ENCODE measurements at places on chromosomes 4 and X.

GRCh38 chr4:109079201-109079600 is 223.3 kb downstream of the COL25A1 start:
- DNase-seq: no peak

DNA sequence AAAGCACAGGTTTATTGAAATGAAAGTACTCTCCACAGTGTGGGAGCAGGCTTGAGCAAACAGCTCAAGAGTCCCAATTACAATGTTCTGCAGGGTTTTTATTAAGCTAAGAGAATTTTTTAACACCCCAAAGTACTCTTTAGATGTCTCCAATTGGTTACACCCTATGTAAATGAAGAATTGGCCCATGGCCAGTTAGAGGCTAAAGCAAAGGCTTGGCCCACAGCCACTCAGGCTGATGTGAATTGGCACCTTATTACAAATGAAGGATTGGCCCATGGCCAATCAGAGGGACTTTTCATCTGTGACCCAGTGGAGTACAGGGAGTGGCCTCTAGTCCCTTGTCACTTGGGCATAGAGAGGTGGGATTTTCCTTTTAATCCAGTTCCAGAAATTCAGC is 30.1 kb upstream of the IQCM start:
- no peak for DNase-seq

DNA sequence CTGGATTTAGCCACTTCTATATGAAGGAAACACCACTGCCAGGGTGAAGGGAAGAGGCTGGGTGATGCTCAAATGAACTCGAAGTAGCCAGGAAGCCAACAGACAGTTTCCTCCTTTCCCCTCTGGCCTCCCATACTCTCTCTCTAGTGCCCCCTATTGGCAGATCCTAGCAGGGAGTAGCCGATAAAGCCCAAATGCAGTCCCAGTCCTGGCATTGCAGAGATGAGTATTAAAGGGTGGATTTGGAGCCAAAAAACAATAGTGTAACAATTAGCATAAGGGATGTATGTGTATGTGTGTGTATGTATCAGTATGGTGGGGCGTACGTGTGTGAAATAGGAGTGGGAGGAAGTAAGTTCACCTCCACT is 213.8 kb upstream of the LDB2 start:
- DNase-seq: no peak

DNA sequence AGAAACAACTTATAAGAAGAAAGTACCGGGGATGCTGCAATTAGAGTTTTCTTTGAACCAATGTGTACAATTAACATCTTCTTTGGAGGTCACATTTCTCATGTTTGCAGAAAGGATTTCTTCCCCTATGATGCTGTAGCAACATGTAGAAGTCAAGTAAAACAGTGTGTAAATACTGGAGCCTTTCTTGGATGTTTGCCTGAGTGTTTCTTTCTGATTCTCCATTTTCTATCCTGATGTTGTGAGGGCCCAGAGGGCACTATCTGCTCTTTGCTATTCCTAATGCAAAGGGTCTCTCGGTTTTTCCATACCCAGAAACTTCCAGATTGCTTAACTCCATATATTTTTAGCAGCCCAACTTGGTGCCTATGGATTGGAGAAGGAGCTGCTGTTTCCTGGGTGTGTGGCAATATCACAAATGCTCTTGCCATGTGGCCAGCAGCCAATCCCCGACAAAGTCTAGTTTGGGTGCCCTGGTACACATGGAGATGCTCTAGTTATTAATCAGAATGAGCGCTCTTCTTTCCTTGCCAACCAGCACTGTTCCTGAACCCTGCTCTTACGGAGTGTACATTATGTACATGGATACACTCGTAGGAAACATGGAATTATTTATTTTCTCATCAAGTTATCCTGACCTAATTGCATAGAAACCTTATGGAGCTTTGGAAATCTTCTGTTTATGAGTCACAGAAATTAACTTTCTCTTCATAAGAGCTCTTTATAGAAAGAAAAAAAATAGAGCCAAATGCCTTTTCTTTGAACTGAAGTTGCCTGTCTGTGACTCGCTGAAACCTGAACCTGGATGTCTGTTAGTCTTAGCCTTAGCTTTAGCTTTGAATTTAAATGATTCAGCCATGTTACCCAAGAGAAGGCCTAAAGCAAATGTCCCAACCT is 67.0 kb upstream of the GPC4 start:
- DNase-seq: no peak

DNA sequence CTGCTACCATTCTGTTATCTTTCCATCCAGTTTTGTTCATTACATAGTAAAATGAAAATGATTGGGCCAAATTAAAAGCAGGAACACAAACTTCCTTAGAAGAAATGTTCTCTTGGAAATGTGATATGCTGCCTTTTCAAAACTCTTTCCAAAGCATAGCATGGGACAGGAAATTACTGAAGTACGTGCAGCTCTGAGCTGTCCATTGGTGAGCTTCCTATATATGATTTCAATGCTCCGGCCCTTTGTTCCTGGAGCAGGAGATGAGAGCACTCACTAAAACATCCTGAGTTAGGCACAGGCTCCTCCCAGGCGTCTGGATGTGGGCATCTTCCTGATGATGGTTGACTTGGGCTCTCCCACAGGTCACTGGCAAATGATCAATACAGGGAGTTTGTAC is 33.0 kb upstream of the ANXA3 start:
- no peak for DNase-seq

DNA sequence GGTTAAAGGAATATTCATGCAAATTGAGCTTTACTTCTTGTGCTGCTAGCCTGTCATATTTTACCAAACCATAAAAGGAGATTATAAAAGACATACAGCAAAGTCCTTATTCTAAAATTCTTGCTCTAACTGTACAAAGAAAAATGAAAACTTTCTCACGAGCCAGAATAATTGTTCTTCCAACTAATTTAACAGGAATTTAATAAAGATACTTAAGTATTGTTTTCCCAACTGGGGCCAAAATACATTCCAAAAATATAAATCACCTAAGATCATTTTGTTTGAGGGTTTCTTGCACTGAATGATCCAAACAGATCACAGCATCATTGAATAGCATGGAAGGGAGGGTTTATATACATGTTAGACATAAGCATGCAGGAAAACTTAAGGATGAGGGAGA is 127.1 kb upstream of the PCDH18 start:
- DNase-seq: no peak

DNA sequence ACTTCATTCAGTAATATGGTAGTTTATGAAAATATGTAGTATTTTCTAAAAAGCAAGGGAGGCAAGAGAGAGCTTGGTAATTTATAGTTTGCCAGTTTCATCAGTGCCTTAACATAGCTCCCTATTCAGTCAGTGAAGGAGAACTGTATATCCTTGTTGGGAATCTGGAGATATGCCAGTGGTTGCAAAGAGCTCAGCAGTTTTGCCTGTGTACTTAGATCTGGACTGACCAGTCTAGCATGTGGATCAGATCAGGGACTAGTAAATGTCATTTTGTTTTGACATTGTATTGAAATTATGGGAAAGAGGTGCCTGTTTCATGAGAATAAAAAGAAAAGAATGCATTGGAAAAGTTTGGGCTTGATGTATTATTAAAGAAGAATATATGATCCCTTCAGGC is 88.6 kb downstream of the ZIC3 start:
- no peak for DNase-seq

DNA sequence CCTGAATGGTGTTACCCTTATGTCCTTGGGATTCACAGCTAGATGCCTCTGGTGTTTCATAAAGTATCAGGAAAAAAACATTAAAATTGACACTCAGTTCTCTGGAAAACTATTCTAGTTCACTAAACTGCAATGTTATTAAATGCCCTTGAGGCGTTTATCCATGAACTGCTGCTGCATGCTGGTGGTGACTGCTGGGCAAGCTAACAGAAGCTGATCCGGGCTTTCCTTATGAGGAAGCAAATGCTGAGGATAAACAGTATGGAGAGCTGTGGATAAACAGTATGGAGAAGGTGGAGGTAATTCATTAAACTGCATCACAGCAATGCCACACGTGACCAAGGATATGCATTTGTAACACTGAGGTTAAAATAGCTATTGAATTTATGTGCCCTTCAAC is 227.0 kb downstream of the NR3C2 start:
- no peak for DNase-seq

DNA sequence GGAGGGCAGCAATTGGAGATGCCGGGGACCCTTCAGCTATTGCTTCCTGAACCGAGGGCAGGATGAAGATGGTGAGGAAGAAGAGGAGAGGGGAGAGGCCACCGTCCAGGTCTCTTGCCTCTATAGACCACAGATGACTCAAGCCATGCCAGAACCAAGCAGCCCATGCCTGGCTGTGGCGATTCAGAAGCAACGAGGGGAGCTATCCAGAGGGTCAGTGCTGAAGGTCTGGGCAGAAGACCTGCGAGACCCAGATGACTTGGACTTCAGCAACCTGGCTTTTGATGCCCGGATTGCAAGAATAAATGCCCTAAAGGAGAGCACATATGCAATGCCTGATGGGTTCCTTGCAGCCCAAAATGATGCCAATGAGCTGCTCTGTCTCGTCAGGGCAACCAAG is 70.2 kb upstream of the PRPS2 start:
- no peak for DNase-seq

- no peak for DNase-seq
These were observed 173.9 kb downstream of the GRIA3 start for GRCh38 chrX:123357941-123358340.

DNA sequence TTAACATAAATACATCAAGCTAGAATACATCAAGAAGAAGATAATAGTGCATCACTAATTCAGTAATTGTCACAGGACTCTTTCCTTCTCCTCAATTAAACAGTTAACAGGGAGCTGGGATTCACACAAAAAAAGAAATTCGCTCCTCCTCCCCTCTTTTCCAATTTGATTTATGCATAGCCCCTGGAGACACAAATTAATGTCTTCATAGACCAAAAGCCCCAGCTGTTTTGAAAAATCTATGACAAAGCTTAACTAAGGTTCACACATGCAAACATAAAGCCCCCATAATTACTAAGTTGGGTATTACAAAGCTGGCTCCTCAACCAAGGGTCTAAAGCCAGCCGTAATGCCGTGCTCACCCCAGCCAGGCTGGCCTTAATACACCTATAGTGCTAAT is 61.2 kb downstream of the ENOX2 start:
- DNase-seq: no peak

- no peak for DNase-seq
These were observed 61.6 kb upstream of the TEX13A start for GRCh38 chrX:105282077-105282476.

GRCh38 chr4:95715830-95716229 is 124.1 kb upstream of the PDHA2 start:
- no peak for DNase-seq

GRCh38 chr4:124636788-124637187 is 75.7 kb downstream of the ANKRD50 start:
- no peak for DNase-seq

DNA sequence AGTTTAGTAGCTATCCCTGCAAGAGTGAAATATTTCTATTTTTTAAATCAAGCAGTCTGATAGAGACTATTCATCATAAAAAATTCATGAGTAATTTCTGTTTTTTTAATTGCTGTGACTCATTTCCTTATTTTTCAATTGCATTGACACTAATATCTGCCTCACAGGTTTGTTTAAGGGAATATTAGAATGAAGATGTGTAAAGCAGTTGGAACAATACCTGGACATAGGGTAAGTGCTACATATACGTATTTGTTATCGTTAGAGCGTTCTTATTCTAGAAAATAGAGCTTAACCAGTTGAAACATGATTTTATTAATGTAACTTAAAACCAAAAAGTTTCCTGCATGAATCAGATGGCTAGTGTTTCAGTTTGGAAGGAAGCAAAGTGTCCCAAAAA is 2211.3 kb downstream of the PCDH7 start:
- DNase-seq: no peak

DNA sequence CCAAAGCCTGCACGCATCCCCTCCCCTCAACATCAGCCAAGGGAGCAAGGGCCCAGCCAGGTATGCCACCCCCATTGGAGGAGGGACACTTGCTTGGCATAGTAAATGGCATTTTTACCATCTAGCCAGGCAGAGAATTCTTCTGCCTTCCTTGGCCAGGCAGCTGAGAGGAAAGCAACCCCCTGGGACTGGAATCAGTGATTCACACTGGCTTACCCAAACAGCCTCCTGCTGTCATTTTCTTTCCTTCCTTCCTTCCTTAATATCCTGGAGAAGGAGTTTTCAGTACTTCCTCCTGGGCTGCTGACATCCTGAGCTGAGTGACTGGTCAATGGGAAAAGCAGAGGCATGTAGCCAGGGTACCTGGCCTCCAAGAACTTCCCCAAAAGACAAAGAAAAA is 28.6 kb upstream of the KIAA1210 start:
- DNase-seq: no peak

- no peak for DNase-seq
These were observed 110.6 kb downstream of the DTHD1 start for GRCh38 chr4:36392024-36392423.

DNA sequence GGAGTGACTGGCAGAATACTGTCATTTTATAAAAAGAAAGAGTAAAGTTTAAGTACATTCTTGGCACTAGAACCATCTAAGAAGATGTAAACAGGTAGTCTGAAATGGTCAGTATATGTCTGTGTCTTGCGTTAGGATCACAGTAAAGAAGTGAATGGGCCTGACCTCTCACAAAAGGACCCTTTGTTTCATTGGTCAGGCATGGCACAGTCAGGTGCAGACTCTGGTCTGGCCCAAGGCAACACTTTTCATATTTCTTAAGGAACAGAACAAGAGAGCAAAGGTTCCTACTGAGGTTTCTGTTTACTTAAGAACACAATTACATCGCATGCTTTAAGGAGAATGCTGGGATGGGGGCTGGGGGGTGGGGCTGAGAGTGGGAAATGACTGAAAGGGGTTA is 48.1 kb downstream of the RPGR start:
- DNase-seq: no peak

DNA sequence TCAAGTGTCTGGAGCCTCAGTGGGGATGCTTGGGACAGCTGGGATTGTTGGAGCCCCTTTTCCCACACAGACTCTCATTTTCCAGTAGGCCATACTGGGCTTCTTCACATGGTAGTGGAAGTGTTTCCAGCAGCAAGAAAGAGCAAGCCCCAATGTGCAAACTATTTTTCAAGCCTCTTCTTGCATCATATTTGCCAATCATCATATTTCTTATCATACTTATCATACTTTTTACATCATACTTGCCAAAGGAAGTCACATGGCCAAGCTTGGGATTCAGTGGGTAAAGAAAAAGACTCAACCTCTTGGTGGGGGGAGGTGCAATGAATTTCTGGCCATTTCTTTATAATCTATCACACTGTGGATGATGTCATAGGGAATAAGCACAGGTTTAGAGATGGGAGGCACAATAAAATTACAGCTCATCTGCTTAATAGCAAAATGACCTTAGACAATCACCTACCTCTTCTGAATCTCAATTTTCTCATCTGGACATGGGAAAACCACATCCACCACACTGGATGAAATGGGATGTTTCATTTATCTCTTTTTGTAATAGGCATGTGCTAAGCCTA is 174.2 kb downstream of the MID1IP1 start:
- DNase-seq: no peak

DNA sequence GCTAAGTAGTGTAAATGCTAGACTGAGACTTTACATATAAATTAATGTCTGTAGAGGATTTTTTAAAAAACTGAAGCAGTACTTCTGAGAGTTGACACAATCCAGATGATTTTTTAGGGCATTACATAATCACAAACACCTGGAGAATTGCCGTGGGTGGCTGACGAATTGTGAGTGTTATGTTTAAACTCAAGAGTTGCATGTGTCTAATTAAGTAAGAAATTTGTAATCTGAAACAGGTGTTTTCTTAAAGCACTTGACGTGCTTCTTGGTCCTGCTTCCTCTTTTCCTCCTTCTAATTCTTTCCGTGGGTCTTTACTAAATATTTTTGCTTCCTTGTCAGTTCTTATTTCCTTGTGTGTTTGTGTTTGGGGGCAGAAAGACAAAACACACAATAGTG is 27.8 kb downstream of the PIR start:
- no peak for DNase-seq

Data from activated T-cell treated with anti-CD3 and anti-CD28 coated beads, Interleukin-2, amount 50 U/mL, for 1 hour (primary cell).